ENCODE measurements at places on chromosomes 3 and 15.
A peak's percentile ranks its signal among the peaks of the same experiment; 100 is the strongest.

DNA sequence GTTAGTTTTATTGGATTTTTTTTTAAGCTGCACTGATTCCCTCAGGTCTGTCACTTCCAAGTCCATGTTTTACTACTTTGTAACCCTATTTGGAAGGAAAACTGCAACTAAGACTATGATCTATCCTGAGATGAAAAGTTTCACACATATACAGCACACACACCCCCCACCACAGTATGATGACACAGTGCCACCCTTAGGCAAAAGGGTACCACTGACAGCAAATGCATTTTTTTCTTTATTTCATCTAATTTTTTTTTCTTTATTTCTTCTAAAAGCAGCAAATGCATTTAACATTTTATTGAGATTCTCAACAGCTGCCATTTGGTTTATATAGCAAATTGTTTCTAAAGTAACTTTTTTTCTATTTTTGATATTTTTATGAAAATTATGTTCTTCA lies 21.2 kb downstream of the NGRN start:
- H3K27ac ChIP-seq = no peak overlapping the region
- no peak overlapping the region for H3K4me3 ChIP-seq
- H3K4me1 ChIP-seq = peaks cover 14% of the 10 kb centered on the region

- peaks cover 3% of the 10 kb centered on the region for H3K36me3 ChIP-seq
- DNase-seq = no peak
- no peaks in the 10 kb centered on the region for H3K27me3 ChIP-seq
- no peaks in the 10 kb centered on the region for H3K4me1 ChIP-seq
- no peak overlapping the region for H3K27ac ChIP-seq
- H3K4me3 ChIP-seq = no peak overlapping the region
Measured at GRCh38 chr3:156803952-156804741, 22.0 kb upstream of the LEKR1 start.

DNA sequence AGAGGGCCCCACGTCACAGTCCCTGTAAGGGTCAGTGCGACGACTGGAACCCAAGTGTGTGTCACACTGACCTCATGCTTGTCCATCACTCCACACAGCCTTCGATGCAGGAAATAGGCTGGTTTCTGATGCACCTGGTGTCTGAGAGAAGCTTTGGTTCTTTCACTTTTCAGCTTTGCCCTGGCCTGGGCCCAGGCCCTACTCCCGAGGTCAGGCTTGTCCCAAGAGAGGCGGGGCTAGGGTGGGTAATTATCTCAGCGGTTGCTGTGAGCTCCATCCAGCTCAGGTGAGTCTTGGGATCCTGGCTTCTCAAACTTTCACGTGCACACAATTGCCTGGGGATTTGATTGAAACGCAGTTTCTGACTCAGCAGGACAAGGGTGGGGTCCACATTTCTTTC lies 19.6 kb upstream of the CHRNB4 start:
- DNase-seq = no peak
- H3K4me3 ChIP-seq = no peak overlapping the region

DNA sequence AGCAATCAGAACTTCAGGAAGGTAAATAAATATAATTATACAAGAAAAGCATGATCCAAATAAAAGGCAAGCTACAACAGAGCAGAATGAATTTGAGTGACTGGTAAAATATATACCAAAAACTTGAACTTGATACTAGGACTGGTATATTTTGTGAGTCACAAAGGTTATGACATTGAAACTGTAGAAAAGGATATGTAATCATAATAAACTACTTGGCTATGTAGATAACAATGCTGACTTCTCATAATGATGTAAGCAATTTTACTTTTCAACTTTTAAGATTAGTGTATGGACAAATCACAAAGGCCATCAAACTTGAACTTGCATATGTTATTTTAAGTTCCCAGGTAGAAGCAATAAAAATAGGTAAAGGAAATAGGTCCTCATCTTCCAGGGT lies 384.5 kb upstream of the NECTIN3 start:
- H3K4me1 ChIP-seq = no peaks in the 10 kb centered on the region
- H3K36me3 ChIP-seq = peaks cover 2% of the 10 kb centered on the region
- H3K27ac ChIP-seq = no peak overlapping the region

DNA sequence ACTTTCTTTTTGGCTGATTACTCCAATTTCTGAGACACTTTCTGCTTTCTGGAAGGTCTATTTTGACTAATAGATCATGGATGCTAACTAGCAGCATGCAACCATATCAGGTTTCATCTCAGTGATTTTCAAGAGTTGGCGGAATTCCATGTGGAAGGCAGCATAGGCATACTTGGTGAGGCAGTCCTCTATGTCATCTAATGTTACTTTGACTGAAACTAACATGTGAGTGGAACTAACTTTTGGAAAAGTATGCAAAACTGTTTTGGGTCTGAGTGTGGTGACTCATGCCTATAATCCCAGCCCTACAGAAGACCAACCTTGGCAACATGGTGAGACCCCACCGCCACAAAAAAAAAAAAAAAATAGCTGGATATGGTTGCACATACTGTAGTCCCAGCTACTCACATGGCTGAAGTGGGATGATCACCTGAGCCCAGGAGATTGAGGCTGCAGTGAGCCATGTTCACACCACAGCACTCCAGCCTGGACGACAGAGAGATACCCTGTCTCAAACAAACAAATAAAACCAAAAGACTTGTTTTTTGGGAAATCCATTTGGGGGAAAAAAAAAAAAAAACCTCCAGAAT lies 1033.7 kb downstream of the ROBO1 start:
- no peak for DNase-seq
- H3K4me3 ChIP-seq = no peak overlapping the region
- no peaks in the 10 kb centered on the region for H3K36me3 ChIP-seq
- no peaks in the 10 kb centered on the region for H3K4me1 ChIP-seq
- H3K27ac ChIP-seq = no peak overlapping the region

GRCh38 chr3:37387462-37387861 lies 213.1 kb upstream of the LRRFIP2 start:
- no peaks in the 10 kb centered on the region for H3K4me1 ChIP-seq
- H3K27ac ChIP-seq = no peak overlapping the region
- H3K27me3 ChIP-seq = no peaks in the 10 kb centered on the region

DNA sequence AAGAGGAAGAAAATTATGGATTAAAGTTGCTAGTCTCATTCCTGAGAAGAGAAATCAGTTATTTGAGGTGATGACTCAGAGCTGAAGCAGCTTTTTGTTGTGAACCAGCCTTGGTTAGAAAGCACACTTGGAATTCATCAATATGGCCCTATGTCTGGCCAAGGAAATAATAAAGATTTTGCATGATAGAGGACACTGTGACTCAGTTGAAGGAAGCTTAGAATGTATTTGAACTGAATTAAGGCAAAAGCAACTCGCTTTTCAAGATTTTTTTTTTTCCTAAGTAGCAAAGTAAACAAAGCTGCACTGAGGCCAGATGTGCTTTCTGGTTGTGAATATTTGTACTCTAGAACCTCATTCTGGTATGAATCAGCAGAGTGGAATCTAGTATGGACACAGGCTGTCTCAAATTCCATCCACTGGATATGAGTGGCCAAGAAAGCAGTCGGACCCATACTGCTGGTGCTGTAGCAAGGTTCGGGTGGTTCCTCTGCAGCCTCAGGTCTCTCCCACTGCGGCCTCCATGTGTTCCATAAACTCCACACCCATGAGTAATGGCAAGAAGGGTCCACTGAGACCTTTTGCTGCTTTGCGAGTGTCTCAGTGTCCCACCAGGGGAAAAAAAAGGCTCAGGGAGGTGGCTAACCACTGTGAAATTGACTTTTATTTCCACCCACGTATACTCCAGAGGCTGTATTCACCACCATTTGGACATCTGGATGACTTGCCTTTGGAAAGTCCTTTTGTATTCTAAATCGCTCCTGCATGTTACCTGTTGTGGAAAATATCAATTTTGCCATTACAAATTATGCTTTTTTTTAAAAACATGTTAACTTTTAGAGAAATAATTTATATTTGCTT lies 53.1 kb downstream of the TGFBR2 start:
- H3K27ac ChIP-seq = peak overlapping the region; percentile 95
- no peak overlapping the region for H3K4me3 ChIP-seq
- H3K4me1 ChIP-seq = peaks cover 24% of the 10 kb centered on the region
- DNase-seq = no peak

GRCh38 chr15:65980824-65981456 lies 111.6 kb downstream of the RAB11A start:
- peaks cover 2% of the 10 kb centered on the region for H3K4me1 ChIP-seq
- no peak overlapping the region for H3K27ac ChIP-seq
- peaks cover 42% of the 10 kb centered on the region for H3K27me3 ChIP-seq
- H3K4me3 ChIP-seq = no peak overlapping the region
- no peaks in the 10 kb centered on the region for H3K36me3 ChIP-seq

- no peaks in the 10 kb centered on the region for H3K27me3 ChIP-seq
- no peak overlapping the region for H3K27ac ChIP-seq
- peaks cover 12% of the 10 kb centered on the region for H3K4me1 ChIP-seq
- no peak for DNase-seq
- H3K36me3 ChIP-seq = peaks cover 21% of the 10 kb centered on the region
Measured at GRCh38 chr3:172370419-172370818, 77.8 kb downstream of the GHSR start.

- no peak for DNase-seq
- H3K27me3 ChIP-seq = no peaks in the 10 kb centered on the region
- H3K4me3 ChIP-seq = no peak overlapping the region
- peaks cover 13% of the 10 kb centered on the region for H3K4me1 ChIP-seq
Measured at GRCh38 chr3:29338377-29338776, 57.5 kb downstream of the RBMS3 start.

DNA sequence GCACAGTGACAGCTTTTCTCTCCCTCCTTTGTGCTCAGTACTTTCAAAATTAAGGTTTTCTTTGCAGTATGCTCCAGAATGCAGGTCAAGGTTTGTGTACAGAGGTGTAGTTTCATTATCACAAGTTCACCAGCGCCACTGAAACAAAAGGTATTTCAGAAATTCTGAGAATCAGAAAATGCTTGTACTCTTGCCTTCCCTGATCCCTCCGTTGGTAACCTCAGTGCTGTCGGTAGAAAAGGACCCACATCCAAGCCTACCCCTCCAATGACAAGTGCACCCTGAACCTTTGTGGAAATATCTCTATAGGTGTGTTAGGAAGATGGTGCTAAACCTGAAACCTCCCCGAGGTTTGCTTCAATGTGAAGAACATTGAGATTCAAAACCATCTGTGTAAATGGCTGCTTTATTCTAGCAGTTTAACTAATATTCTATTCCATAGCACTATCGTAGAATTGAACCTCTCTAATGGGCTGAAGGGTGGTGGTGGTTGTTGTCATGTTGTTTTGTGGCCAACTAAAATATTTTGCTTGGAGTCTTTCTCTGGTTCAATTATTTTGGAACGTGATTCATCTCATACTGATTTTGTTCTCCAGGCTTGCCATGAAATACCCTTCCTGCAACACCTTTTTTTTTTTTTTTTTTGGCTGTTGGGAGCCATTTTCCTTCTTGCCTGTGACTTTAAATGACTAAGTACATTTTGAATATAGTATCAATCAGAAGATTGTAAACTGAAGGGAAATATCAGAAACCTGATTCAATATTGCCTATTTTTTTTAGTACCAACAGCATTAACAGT lies 20.7 kb downstream of the ZBTB38 start:
- no peak for DNase-seq
- H3K4me3 ChIP-seq = no peak overlapping the region
- H3K36me3 ChIP-seq = peaks cover 1% of the 10 kb centered on the region
- peaks cover 36% of the 10 kb centered on the region for H3K4me1 ChIP-seq
- H3K27ac ChIP-seq = no peak overlapping the region
- H3K27me3 ChIP-seq = no peaks in the 10 kb centered on the region

GRCh38 chr15:60379525-60380274 lies 18.1 kb downstream of the ANXA2 start:
- H3K27me3 ChIP-seq = no peaks in the 10 kb centered on the region
- H3K4me1 ChIP-seq = peaks cover 30% of the 10 kb centered on the region
- H3K27ac ChIP-seq = peak overlapping the region; percentile 98
- peak overlapping the region; percentile 5 for H3K4me3 ChIP-seq
- H3K36me3 ChIP-seq = peaks cover 32% of the 10 kb centered on the region

- H3K4me1 ChIP-seq = peaks cover 7% of the 10 kb centered on the region
- no peaks in the 10 kb centered on the region for H3K27me3 ChIP-seq
- no peak overlapping the region for H3K27ac ChIP-seq
- H3K36me3 ChIP-seq = no peaks in the 10 kb centered on the region
Measured at GRCh38 chr3:28300345-28300962, 48.1 kb upstream of the ZCWPW2 start.
